Cardiac fibroblast (primary cell): ENCODE measurements at places on chromosomes 2 and 18.

DNA sequence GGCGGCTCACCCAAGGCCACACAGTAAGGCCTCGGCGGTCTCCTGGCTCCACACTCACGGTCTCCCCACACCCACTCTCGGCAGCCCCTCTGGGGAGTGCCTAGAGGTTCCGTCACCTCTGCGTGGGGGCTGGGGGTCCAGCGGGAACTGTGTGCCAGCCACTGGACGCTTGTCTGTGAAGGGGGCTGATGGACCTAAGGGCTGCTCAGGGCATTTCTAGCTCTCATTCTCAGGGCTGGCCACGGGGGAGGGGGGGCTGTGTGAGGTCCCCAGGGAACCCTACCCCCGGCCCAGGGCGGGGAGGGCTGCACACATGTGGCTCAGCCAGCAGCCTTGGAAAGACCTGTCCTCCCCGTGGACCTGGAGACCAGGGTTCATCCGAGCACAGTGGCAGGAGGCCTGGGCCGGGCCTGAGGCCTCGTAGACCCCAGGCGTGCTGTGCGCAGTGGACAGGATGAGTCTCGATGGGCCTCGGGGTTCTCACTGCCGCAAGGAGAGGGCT is 27.1 kb upstream of the ODC1 start:
- no peak for DNase-seq

GRCh38 chr2:240401308-240401707 is 34.2 kb upstream of the GPC1 start:
- no peak for DNase-seq

DNA sequence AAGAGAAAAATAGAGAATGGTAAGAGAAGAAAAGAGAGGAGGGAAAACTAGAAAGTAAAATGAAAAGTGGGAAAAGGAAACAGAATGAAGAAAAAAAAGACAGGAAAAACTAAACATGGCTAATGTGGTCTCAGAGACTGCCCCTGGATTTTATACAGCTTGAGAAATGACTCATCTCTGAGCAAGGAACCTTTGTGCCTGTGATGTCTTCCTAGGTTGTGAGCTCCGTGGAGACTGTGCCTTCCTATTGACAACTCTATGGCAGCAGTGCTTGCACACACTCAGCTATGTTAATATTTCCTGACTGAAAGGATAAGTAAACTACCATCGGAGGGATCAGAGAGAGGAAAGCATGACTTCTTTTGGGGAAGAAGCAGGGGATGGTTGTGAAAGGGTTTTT is 203.8 kb downstream of the RDH14 start:
- peak; percentile 14 for DNase-seq

DNA sequence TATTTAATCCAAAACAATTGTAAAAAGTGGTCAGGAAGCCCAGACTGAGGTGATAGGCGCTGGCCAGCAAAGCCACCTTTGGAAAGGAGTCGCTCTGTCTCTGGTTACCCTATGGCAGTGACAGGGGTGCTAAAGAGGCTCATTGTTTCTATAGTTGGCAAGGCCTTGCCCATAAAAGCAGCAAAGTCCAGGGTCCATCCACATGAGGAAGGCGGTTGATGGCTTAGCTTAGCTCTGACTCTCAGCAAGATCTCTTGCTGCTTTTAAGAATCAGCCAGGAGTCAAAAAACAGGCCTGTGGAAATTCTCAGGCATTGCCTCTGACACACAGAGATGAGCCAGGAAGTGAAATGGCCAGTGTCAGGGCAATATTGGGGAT is 57.8 kb upstream of the CYP26B1 start:
- no peak for DNase-seq

GRCh38 chr18:9828506-9829396 is 57.0 kb upstream of the TXNDC2 start:
- DNase-seq, result no peak

- DNase-seq, result no peak
Measured at GRCh38 chr18:31500051-31500688, 2.2 kb downstream of the DSG2 start.

GRCh38 chr2:119433636-119434327 is 2.1 kb downstream of the TMEM37 start:
- no peak for DNase-seq

GRCh38 chr18:48627216-48627615 is 88.4 kb downstream of the CTIF start:
- DNase-seq, result peak; percentile 64

DNA sequence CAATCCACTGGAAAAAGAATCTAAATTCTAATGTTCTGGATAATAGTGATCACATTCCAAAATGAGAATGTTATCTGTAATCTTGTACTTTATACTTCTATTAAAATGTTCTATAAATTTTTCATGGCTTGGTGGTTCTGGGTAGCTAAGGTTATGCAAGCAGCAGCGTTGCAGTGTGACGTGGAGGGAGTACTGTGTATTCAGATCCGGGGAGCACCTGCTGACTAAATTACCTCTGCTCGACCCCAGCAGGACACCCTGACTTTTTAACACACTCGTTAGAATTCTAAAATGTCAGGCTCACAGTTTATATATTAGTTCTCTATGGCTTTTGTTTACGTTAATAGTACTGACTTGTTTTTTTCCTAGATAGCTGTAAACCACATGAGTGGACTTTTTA is 13.0 kb downstream of the ATIC start:
- DNase-seq, result no peak

- no peak for DNase-seq
Measured at GRCh38 chr2:239034561-239035341, 186.9 kb downstream of the TWIST2 start.

DNA sequence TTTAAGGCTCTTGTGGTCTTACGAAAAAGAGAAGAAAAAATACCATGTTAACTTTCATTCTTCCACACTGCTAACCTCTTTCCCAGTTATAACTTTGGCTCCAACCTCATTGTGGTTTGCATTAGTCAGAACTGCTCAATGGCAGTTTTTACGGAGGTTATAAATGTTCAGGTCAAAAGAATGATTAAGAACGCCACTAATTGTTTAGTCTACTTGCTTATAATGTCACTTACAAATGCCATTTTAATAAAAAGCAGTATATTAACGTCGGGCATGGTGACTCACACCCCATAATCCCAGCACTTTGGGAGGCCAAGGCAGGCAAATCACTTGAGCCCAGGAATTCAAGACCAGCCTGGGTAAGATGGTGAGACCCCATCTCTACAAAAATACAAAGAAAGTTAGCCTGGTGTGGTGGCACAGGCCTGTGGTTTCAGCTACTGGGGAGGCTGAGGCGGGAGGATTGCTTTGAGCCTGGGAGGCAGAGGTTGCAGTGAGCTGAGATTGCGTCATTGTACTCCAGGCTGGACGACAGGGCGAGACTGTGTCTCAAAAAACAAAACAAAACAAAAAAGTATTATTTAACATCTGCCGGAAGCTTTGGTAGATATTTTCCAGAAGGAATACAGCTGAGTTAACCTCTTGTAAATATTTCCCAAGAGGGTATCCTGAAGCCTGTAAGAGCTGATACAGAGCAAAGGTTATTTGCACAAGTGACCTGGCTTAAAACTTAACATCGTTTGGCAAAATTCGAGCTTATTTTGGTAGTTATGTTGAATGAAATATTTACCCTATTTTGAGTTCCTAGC is 5.1 kb downstream of the AGPS start:
- peak; percentile 82 for DNase-seq

GRCh38 chr18:46169464-46169941 is 65.3 kb downstream of the HAUS1 start:
- DNase-seq, result peak; percentile 68

GRCh38 chr2:127400897-127401756 is 13.4 kb upstream of the MAP3K2 start:
- peak; percentile 60 for DNase-seq

DNA sequence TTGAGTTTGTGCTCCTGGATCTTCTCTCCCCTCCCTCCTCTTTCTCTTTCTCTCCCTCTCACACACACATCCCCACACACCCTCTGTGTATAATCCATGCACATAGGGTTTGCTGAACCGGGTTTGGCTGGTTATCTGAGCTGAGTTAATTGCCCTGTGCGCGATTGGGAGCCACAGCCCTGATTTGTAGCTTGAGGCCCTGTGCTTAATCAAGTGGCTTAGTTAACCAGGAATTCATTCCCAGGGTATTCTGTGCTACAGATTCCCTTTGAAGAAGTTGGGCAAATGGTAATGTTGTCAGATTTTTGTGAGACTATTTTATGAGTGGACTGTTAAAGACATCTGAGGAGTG is 6.2 kb downstream of the PARD3B start:
- DNase-seq, result no peak

DNA sequence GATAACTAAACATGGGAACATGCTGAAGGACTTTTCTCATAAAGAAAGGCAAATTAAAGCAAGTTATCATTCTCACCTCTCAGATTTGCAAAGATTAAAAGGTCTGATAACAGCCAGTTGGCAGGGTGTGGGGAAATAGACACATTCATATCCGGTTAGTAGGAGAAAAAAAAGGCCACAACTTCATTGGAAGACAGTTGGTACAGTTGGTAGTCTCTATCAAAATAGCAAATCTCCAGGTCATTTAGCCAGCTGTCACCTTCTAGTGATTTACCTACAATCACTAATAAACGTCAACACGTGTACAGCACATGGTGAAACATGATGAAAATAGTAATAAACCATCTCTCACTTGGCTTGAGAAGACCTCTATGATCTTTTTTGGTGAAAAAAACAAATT is 16.6 kb downstream of the INPP5D start:
- no peak for DNase-seq

GRCh38 chr2:218642786-218643185 is 16.6 kb downstream of the ZNF142 start:
- DNase-seq, result no peak

GRCh38 chr18:25425024-25425423 is 73.1 kb upstream of the ZNF521 start:
- DNase-seq, result no peak

DNA sequence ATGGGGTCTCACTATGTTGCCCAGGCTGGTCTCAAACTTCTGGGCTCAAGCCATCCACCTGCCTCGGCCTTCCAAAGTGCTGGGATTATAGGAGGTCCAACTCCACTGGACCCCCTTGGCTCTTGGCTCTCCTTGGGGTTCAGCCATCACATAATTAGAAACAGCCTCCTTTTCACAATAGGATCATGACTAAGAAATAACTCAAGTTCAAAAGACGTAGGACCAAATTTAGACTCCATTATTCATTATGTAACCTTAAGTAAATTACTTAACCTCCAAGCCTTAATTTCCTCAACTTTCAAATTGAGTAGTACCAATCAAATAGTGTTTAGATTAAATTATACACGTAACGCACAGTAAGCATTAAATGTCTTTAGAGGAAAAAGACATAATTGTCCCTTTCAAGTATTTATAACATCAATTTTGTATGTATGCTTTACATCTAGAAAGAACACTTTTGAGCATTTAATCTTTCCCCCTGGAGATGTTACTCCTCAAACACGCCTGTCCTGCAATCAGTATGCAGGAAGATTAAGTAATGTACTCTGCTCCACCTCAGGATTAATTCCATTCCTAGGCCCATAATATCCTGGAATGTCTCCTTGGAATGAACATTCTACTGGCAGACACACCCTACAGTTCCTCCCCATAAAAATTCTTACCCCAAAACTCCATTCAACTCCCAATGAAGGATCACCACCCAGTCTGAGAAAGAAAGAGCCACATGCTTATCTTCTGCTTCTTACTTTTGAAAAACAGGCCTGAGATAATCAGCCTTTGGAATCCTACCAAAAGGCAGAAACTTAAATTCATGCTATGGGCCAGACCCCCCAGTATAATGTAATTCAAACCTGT is 49.1 kb downstream of the COBLL1 start:
- peak; percentile 7 for DNase-seq

- no peak for DNase-seq
Measured at GRCh38 chr18:59509481-59510442, 150.7 kb upstream of the LMAN1 start.

DNA sequence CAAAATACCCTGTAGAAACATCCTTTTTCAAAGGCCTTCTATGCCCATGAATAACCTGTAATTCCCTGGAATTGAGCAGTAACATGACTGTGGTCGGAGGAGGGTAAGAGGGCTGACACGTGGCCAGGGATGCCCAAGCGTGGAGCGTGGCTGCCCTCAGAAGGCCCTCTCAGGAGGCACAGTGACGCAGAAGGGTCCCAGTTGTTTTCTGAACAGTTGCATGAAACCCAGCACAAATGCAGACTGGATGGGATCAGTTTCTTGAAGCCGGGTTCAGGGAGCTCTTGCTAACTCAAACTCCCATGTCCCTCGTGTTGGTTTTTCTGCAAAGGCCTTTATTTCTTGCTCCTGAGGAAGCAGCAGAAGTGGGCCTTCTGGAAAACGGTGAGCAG is 237.0 kb downstream of the ALPK2 start:
- no peak for DNase-seq

DNA sequence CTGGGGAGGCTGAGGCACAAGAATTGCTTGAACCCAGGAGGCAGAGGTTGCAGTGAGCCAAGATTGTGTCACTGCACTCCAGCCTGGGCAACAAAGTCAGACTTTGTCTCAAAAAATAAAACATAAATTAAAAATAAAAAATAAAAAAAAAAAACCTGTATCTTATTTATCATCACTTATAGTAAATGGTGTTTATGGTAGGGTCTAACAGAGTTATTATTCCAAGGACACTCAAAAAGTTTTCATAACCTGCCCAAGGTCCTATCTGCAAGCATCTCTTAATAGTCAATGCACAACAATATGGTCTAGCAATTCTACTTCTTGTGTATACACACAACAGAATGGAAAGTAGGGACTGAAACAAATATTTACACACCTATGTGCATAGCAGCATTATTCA is 47.3 kb upstream of the MYCN start:
- no peak for DNase-seq

GRCh38 chr18:755506-755905 is 43.1 kb upstream of the ENOSF1 start:
- no peak for DNase-seq

DNA sequence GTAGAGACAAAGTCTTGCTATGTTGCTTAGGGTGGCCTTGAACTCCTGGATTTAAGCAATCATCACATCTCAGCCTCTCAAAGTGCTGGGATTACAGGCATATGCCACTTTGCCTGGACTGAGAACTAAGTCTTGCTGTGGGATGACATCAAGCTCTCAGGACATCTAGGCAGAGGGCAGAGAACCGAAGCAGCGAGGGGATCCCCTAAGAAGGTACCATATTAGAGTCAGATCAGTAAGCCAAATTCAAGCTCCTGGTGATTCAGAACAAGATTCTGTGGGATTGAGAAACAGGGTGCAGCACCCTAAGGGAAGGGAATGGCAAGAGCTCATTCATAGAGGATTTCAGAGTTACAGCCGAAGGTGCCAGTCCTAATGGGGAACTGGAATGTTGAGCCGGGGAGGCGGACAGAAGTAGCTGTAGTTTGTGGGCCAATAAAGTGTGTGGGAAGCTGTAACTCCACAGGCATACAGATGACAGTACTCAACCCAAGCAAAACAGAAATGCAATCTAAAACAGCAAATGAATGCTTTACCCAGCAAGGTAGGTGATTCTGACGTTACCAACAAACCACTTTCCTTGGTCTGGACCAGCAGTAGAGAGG is 30.9 kb downstream of the EPHA4 start:
- no peak for DNase-seq

GRCh38 chr2:218244204-218244603 is 16.6 kb upstream of the GPBAR1 start:
- DNase-seq, result no peak

GRCh38 chr2:201349601-201350000 is 7.5 kb downstream of the FLACC1 start:
- no peak for DNase-seq

- peak; percentile 47 for DNase-seq
Measured at GRCh38 chr2:181779288-181780021, 99.1 kb upstream of the NEUROD1 start.

GRCh38 chr2:19363474-19363778 is 5.0 kb upstream of the OSR1 start:
- no peak for DNase-seq
